ENCODE measurements at places on chromosomes 11 and 22. TPM values are rescaled to one million over a fixed set of nuclear protein-coding genes. Genes with fewer than 3 reads are reported as not detected.

CCDC73 gene
- not detected for total RNA-seq

SLC35C1 gene
- total RNA-seq: 32.9 TPM

TAGLN gene
- 129 TPM for total RNA-seq

MS4A4A gene
- total RNA-seq: not detected

LRRC32 gene
- 0.19 TPM for total RNA-seq

RAB30 gene
- total RNA-seq: 6.0 TPM

SIAE gene
- total RNA-seq: 15.2 TPM

SMTNL1 gene
- total RNA-seq: not detected

LINC01488 gene
- total RNA-seq: 0.04 TPM

MAJIN gene
- total RNA-seq: not detected

CPSF7 gene
- total RNA-seq: 78.8 TPM
